ENCODE measurements at places on chromosomes 6 and 20.

GRCh38 chr20:10667560-10668167 is 6.1 kb downstream of the JAG1 start:
- peak; percentile 79 for DNase-seq

- DNase-seq = no peak
These were observed 6.9 kb upstream of the CABLES2 start for GRCh38 chr20:62413896-62414481.

GRCh38 chr6:36850021-36850420 is 10.8 kb upstream of the CPNE5 start:
- DNase-seq = no peak

- peak; percentile 47 for DNase-seq
These were observed at the start of gene SLC22A3 for GRCh38 chr6:160348223-160349019. SLC22A3 (plus strand) TSS chr6:160348378; CDS start chr6:160348420, 42 bp downstream.

- DNase-seq = no peak
These were observed 9.8 kb downstream of the RBCK1 start for GRCh38 chr20:417801-418342.
